Osteoblast (primary cell): ENCODE measurements at places on chromosomes 12 and 14. TPM values are rescaled to one million over a fixed set of nuclear protein-coding genes. Genes with fewer than 3 reads are reported as not detected.

The CRIP1 gene
- 5.0 and 8.7 TPM in 2 replicates for total RNA-seq

The RAPGEF3 gene
- total RNA-seq, result 3.5 and 4.3 TPM in 2 replicates

The FGF23 gene
- total RNA-seq, result not detected in 2 replicates

The MIPOL1 gene
- 9.0 and 9.7 TPM in 2 replicates for total RNA-seq

The SMCO3 gene
- total RNA-seq, result under 0.01 TPM in 1 of 2 replicates, not detected in the other

The PROX2 gene
- not detected in 2 replicates for total RNA-seq

The TRPV4 gene
- total RNA-seq, result 3.2 and 5.8 TPM in 2 replicates

The NFATC4 gene
- 101 and 107 TPM in 2 replicates for total RNA-seq

The PRIMA1 gene
- total RNA-seq, result not detected in 2 replicates

The NXPH4 gene
- 0.88 and 1.1 TPM in 2 replicates for total RNA-seq

The RDH16 gene
- under 0.01 TPM in 2 replicates for total RNA-seq

The KRT85 gene
- total RNA-seq, result not detected in 2 replicates

The CLEC4A gene
- 0.29 and 0.72 TPM in 2 replicates for total RNA-seq

The B4GALNT1 gene
- 1.1 and 2.9 TPM in 2 replicates for total RNA-seq

The DNAI7 gene
- total RNA-seq, result 0.29 and 0.36 TPM in 2 replicates

The CAPRIN2 gene
- 32.9 and 42.7 TPM in 2 replicates for total RNA-seq

The TAS2R19 gene
- 5.0 and 7.6 TPM in 2 replicates for total RNA-seq

The SRRM4 gene
- total RNA-seq, result not detected in 2 replicates

The ASB2 gene
- 0.88 and 1.1 TPM in 2 replicates for total RNA-seq

The AICDA gene
- not detected in 2 replicates for total RNA-seq

The OR4N2 gene
- total RNA-seq, result under 0.01 TPM in 1 of 2 replicates, not detected in the other

The SCN8A gene
- total RNA-seq, result 24.5 and 26.4 TPM in 2 replicates

The NDUFA9 gene
- total RNA-seq, result 29.0 and 41.3 TPM in 2 replicates

The TEDC1 gene
- total RNA-seq, result 3.2 and 5.1 TPM in 2 replicates

The ADCY4 gene
- total RNA-seq, result 17.7 and 18.8 TPM in 2 replicates

The PDE3A gene
- 8.0 and 14.8 TPM in 2 replicates for total RNA-seq

The TGM1 gene
- 0.36 and 1.2 TPM in 2 replicates for total RNA-seq

The CYP46A1 gene
- 0.36 and 0.59 TPM in 2 replicates for total RNA-seq

The KSR2 gene
- under 0.01 TPM in 2 replicates for total RNA-seq

The PSMC6 gene
- total RNA-seq, result 78.5 and 85.2 TPM in 2 replicates

The TEX52 gene
- total RNA-seq, result not detected in 2 replicates

The LPAR5 gene
- total RNA-seq, result under 0.01 TPM in 1 of 2 replicates, not detected in the other

The NUP37 gene
- 24.6 and 25.3 TPM in 2 replicates for total RNA-seq

The ACOT4 gene
- total RNA-seq, result 1.8 and 2.5 TPM in 2 replicates

The DHRS4L2 gene
- 9.0 and 9.7 TPM in 2 replicates for total RNA-seq

The OSBPL8 gene
- total RNA-seq, result 193 and 204 TPM in 2 replicates

The STAB2 gene
- not detected in 2 replicates for total RNA-seq

The KIF21A gene
- 4.3 and 4.7 TPM in 2 replicates for total RNA-seq

The KLHDC1 gene
- total RNA-seq, result 2.9 and 4.7 TPM in 2 replicates

The SAMD15 gene
- 4.0 and 6.2 TPM in 2 replicates for total RNA-seq

The IL22 gene
- not detected in 2 replicates for total RNA-seq

The TAS2R42 gene
- total RNA-seq, result not detected in 2 replicates

The MTRFR gene
- 10.9 and 16.3 TPM in 2 replicates for total RNA-seq

The CCDC85C gene
- 3.2 and 3.6 TPM in 2 replicates for total RNA-seq

The HOTAIR gene
- total RNA-seq, result 0.72 and 1.2 TPM in 2 replicates

The REM2 gene
- 0.29 and 0.36 TPM in 2 replicates for total RNA-seq

The KCNJ8 gene
- 5.1 and 9.1 TPM in 2 replicates for total RNA-seq

The CKB gene
- total RNA-seq, result 5.1 and 8.3 TPM in 2 replicates

The CD4 gene
- total RNA-seq, result 10.9 and 15.0 TPM in 2 replicates

The GUCY2C gene
- total RNA-seq, result not detected in 2 replicates

The ANKS1B gene
- total RNA-seq, result 2.2 and 2.4 TPM in 2 replicates

The FAM186B gene
- 0.59 and 0.72 TPM in 2 replicates for total RNA-seq

The C1S gene
- 443 and 478 TPM in 2 replicates for total RNA-seq

The PPM1H gene
- 13.0 and 13.4 TPM in 2 replicates for total RNA-seq
